NCI-H774 (cell line): ENCODE measurements at places on chromosomes 6 and 20.

GRCh38 chr20:63653041-63653973, at the start of gene STMN3:
Gene STMN3 (minus strand): TSS chr20:63653424. CDS start chr20:63653345, 79 bp downstream.
- peak; percentile 81 for DNase-seq

DNA sequence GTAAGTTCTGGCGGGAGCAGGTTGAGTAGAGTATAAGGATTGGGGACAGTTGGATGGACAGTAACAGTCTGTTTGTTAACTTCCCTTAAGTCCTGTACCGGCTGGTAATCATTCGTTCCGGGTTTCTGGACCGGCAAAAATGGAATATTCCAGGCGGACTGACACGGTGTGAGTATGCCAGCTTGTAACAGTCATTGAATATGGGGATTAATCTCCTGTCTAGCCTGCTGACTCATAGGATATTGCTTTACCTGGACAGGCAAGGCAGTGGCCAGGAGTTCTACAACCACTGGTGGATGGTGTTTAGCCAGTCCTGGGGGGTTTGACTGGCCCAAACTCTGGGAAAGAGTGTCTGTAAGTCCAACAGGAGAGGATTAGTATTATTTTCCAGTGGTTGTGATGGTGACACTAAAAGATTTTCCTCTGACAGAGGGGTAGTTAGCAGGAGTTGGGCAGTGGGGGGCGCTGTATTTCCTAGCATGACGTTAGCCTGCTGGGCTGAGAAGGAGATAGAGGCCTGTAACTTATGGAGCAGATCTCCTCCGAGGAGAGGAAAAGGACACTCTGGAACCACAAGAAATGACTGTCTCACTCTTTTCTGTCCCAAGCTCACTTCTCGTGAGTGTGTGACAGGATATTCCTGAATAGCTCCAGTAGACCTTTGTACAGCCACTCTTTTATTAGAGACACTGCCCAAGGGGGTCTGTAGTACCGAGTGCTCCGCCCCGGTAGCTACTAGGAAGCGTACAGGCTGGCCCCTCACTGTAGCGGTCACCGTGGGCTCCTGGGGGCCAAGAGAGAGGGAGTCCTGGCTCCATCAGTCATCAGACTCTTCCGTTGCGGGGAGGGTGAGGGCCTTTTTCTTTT, 152.2 kb downstream of the TRIM27 start:
- no peak for DNase-seq

DNA sequence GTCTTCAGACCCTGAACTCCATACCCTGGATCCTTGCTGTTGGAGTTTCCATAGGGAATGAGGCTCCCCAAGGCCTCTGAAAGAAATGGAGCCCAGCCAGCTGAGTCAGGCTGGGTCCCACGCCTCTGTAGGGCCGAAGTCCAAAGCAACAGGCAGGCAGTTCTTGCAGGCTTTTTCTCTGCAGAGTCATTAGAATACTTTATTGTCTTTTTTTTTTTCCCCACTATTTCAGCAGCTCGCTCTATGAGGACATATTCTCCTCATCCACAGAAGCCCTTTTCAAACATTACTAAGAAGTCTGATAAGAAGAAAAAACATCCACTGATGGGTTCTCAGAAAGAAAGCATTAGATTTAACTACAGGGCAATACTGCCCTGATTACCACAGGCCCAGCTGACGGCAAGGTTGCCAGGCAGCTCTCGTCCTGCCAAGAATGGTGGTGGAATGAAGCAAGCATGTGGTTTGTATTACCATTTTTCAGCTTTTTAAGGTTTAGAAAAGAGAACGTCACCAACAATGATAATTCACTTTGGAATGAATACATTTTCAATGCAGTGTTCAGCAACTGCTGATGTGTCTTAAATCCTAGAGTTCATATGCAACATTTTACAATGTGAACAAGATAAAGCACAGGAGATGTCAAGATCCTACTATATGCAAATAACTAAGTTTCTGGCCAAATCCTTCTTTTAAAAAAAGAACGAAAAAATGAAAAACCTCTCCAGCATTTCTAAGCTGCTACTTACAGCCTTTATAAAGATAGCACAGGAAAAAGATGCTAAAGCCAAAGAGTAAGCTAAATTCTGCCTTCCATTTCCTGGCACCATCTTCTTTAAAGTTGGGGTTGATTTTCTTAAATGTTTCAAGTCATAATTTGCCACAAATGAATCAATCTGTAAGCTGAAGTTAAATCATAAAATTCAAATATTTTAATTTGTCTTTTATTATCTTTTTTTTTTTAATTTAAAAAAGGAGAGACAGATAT, 223.6 kb upstream of the CITED2 start:
- DNase-seq: no peak

DNA sequence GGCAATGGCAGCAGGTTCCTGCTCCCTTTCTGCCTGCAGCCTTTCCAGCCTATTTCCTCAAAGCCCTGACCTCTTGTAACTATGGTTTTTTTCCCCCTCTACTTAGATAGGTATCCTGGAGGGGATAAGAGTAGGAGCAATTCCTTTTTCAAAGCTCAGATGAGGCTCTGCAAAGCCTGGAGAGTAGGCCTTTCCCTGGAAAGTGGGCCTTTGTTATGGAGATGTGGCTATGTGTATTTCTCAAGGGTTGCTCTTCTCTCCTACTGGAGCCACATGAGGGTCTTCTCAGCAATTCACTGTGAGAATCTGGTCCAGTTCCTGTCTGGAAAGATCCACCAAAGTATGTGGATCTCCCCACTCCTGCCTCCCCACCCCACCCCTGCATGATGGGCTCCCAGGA, 96.0 kb downstream of the DTD1 start:
- no peak for DNase-seq
